ENCODE measurements at places on chromosomes 2 and 18.

GRCh38 chr18:75269696-75270095, 59.1 kb downstream of the TSHZ1 start:
- DNase-seq: no peak

GRCh38 chr2:7882296-7882695, 799.6 kb upstream of the ID2 start:
- DNase-seq: no peak

DNA sequence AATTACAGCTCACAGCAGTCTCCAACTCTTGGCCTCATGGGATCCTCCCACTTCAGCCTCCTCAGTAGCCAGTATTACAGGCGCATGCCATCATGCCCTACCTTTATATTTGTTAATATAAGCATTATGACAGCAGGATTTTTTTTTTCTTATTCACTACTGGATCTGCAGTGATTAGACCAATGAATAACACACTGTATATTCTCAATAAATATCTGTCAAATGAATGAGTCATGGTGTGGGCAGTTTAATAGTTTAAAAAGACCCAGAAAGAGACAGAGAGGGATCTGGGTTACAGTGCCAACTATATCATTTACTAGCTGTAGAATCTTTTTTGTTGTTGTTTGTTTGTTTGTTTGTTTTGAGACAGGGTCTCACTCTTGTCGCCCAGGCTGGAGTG, 62.4 kb upstream of the LTBP1 start:
- DNase-seq: no peak

DNA sequence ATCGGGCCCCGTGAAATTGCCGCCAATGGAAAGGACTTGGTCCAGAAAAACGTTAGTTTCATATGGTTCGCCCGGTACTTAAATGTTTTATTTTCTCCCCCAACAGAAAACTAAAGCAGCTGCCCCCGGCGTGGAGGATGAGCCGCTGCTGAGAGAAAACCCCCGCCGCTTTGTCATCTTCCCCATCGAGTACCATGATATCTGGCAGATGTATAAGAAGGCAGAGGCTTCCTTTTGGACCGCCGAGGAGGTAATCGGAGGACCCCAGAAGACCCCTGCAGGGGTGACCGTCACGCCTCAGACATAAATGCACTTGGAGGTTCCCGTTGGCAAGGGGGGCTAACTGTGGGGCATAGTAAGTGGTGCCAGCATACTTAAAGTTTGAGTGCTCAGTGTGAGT, 742 bp downstream of the RRM2 start:
- no peak for DNase-seq

DNA sequence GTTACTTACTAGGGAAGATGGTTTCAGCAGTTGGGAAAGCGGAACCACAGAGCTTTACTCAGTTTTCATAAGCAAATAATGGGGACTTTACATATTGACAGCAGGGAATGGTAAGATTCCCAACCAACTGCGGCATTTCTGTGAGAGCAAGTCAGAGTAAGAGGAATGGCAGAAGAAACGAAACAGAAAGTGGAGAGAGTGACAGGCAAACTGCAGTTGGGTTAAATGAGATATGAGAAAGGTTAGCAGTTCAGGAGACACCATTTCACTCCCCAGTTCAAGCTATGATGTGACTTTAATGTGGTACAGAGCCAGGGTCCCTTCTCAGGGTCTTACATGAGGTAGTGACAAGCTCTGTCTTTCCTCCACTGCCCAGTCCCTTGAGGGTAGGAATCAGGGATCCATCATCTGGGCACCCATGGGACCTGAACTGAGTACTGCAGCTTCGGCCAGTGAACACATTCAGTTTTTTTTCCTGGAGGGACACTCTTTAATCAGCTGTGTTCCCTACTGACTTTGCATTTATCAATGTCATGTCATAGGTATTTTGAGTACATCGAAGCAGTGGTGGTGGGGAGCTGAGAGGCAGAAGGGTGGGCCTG, 33.0 kb upstream of the GREB1 start:
- DNase-seq: no peak

DNA sequence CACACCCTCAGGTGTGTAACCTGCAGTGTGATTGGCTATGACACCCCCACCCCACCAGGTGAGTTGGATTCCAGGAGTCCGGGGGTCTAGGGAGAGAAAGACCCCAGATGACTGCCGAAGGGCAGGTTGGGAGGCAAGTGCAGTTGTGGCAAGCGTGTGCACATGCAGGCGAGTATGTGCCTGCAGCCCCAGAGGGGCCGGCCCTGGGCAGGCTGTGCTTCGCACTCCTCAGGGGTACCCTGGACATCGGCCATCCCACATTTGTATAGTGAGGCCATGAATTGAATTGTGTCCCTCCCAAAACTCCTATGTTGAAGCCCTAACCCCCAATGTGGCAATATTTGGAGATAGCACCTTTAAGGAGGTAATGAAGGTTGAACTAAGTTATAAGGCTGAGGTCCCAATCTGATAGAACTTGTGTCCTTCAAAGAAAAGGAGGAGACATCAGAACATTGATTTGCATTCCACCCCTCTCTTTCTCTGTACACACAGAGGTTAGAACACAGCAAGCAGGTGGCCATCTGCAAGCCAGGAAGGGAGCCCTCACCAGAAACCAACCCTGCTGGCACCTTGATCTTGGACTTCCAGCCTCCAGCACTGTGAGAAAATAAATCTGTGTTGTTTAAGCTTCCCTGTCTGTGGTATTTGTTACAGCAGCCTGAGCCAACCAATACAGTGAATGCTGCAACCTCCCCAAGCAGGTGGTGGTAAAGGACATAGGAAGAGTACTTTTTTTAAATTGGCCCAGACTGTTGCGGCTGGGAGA, 241.8 kb downstream of the TFCP2L1 start:
- DNase-seq: no peak

- DNase-seq: no peak
Measured at GRCh38 chr18:78675231-78675630, 304.4 kb upstream of the SALL3 start.

GRCh38 chr2:52498077-52498750, 1269.4 kb upstream of the CHAC2 start:
- no peak for DNase-seq

GRCh38 chr2:103618112-103618511, 856.3 kb downstream of the TMEM182 start:
- DNase-seq: no peak

DNA sequence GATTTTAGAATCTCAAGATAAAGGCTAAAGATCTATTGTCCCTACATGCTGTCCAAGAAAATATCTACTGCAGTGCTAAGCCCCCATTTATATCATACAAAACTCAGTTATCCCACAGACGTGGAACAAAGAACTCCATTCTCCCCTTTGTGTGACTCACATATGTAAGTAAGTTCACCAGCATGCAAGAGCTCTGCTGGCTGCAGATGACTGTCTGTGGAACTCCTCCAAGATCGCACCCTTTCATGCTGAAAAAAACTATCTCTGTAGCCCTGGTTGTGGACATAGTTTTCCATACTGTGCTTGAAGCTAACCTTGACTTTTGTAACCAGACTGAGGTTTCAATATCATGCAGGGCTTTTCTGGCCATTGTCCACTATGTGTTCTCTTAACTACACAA, 207.1 kb downstream of the ZNF521 start:
- DNase-seq: no peak

- DNase-seq: no peak
Measured at GRCh38 chr2:29527947-29528346, 393.4 kb downstream of the ALK start.

- DNase-seq: no peak
Measured at GRCh38 chr18:64639536-64639935, 490.6 kb upstream of the LINC00305 start.

GRCh38 chr18:39199231-39199855, 1633.7 kb upstream of the CELF4 start:
- DNase-seq: no peak

DNA sequence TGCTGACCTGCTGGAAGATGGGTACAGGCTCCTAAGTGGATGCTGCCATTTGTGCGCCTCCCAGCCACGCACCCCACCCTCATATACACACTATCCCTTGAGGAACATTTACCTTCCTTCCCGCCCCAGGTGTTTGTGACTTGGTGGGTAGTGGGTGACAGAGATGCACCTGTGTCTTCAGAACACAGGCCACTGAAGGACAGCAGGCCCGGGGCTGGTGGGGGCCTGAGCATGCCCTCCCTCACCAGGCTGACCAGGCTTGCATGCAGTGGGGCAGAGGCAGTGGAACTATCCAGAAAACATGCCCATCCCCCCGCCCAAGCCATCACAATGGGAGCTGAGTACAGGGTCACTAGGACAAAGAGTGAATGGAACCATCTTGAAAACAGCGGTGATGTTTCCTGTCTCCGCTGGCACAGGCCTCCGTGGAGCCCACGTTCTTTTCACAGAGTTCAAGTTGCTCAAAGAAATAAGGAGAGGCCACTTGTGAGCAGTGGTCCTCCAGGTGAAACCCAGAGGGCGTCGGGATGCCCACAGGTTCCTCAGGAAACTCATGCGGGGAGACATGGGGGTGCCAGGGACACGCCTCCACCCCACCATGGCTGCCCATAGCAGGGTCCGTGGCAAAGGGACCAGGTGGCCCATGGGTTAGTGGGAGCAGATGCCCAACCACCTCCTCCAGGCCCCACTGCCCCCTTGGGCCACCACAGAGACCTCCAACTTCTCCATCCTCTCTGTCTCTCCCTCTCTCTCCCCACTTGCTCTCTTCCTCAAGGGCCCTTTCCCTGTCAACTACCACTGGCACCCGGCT, 90.9 kb downstream of the MALT1 start:
- no peak for DNase-seq

DNA sequence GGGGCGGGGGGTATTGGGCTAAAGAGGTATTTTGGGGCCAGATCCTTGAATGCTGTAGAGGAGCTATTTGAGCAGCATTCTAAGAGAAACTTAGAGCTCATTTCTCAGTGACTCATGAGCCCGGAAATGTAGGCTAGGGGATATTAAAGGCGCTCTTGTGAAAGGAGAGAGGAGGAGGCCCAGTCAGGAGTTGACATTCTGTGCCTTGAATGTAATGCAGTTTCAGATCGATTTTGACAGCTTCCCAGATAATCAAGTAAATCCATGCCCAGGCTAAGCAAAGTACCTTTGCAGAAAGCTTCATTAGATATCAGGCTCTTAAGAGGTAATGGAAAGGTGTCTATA, 1.5 kb downstream of the CAB39 start:
- peak; percentile 41 for DNase-seq

- DNase-seq: no peak
Measured at GRCh38 chr18:79515331-79515730, 119.6 kb downstream of the NFATC1 start.

DNA sequence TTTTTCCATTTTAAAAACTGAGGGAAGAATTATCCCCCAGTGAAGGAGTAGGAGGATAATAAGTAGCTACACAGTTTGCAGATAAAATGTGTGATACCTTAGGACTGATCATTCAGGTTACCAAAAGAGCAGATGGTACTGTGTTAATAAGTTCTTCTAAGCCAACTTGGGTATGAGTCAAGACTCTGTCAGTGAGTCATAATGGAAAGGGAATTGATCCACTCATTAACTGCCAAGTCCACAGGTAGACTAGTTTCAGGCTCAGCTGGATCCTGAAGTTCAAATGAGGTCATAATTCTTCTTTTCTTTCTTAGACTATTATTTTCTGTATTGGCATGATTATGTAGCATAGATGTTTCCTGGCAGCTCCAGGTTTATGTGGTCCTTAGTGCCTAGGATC, 142.4 kb upstream of the ALPP start:
- no peak for DNase-seq

DNA sequence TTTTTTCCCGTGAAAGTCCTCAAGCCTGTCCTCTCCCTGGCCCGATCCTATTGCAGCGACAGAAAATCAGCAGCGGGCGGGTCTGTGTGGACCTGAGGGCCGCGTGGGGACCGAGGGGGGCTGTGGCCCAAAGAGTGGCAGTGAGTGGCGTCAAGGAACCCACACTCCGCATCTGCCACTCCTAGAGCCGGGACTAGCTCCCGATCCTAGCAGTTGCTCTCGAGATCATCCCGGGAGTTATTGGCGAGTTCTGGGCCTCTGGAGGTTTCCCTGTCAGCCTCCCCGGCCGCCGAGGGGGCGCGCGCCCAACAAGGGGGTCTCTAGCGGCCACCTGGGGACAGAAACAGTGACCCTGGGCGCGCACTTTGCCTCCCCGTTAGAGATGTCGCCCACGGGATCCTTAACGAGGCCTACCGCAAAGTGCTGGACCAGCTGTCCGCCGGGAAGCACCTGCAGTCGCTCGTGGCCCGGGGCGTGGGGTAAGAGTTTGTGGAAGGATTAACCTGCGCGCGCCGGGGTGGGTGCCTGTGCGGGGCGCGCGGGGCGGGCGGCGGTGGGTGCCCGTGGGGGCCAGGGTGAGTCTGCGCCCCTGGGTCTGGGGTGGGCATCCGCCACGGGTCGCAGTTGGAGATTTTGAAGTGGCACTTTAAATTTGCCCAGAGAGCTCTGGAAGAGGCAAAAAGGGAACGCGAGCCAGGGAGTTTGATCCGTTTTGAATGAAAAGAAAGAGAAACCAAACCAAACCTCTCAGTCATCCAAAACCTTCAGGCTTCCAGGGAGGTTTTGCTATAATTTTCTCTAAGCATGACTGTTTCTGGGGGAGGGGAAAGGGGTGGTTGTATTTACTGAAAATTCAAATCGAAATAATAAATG, 3.5 kb downstream of the ADCYAP1 start:
- no peak for DNase-seq

DNA sequence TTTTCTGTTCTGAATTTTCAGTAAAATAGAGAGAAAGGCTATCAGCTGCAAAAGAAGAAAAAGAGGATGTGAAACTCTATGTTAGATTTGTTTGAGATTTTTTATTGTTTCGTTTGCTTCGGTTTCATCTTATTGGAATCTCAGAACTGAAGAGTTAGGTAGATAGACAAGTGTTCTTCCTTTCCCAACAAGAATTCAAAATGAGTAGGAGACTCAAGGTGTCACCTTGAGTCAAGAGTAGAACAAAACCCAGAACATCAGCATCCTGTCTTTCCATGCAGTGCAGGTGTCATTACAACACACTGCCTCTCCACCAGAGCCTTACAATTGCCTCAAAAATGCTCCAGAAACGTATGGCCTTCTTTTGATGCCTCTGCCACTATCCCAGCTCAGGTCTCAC, 21.1 kb downstream of the NBAS start:
- DNase-seq: no peak

DNA sequence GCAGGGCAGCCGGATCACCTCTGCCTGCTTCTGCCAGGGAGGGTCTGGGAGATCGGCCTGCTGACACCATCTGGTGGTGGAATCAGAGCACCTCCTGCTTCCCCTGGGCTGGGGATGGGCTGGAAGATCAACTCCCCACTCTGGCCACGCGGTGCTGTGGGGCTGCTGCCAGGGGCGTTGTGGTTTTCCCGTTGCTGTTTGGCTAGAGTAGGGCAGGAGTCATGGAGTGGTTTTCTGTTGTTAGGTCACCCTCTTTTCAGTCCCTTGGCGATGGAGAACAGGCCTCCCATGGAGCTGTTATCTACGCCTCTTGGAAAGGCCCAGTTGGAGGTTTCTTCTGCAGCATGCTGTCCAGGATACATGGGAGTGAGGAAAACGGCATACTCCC, 15.2 kb downstream of the BCL2L11 start:
- DNase-seq: no peak

- DNase-seq: no peak
Measured at GRCh38 chr2:3585261-3586109, 9.4 kb upstream of the COLEC11 start.

GRCh38 chr2:166167449-166167848, 39.6 kb upstream of the SCN1A start:
- DNase-seq: no peak
